ENCODE measurements at places on chromosomes 7 and 10. TPM values are rescaled to one million over a fixed set of nuclear protein-coding genes. Genes with fewer than 3 reads are reported as not detected.

- no peak overlapping the region for H3K27ac ChIP-seq
- H3K36me3 ChIP-seq = peaks cover 10% of the 10 kb centered on the region
- no peaks in the 10 kb centered on the region for H3K4me1 ChIP-seq
Observed at GRCh38 chr10:119395280-119396007, 147.1 kb downstream of the RGS10 start.

GRCh38 chr10:52807803-52808202 is 35.2 kb upstream of the MBL2 start:
- no peak for DNase-seq
- no peaks in the 10 kb centered on the region for H3K36me3 ChIP-seq
- no peaks in the 10 kb centered on the region for H3K27me3 ChIP-seq
- H3K27ac ChIP-seq = no peak overlapping the region
- no peaks in the 10 kb centered on the region for H3K4me1 ChIP-seq

GRM3 gene
- total RNA-seq = not detected

GRCh38 chr7:46133072-46133471 is 212.0 kb upstream of the IGFBP3 start:
- no peak overlapping the region for H3K27ac ChIP-seq
- H3K4me1 ChIP-seq = no peaks in the 10 kb centered on the region
- H3K36me3 ChIP-seq = no peaks in the 10 kb centered on the region
- H3K27me3 ChIP-seq = no peaks in the 10 kb centered on the region
- DNase-seq = no peak

BUB3 gene
- total RNA-seq = 162 TPM

- H3K36me3 ChIP-seq = no peaks in the 10 kb centered on the region
- H3K4me1 ChIP-seq = no peaks in the 10 kb centered on the region
- no peak for DNase-seq
Observed at GRCh38 chr10:113791691-113792090, 40.2 kb downstream of the PLEKHS1 start.

GRCh38 chr7:3887096-3887690 is 586.1 kb downstream of the SDK1 start:
- H3K4me3 ChIP-seq = no peak overlapping the region
- H3K27ac ChIP-seq = no peak overlapping the region
- no peaks in the 10 kb centered on the region for H3K27me3 ChIP-seq

CRTAC1 gene
- total RNA-seq = not detected

All from CD4-positive, alpha-beta memory T cell (primary cell).